ENCODE measurements at places on chromosomes 7 and 10.

GRCh38 chr7:5053175-5053574, 7.5 kb downstream of the RBAK start:
- no peak for DNase-seq

GRCh38 chr7:4725014-4725849, 43.1 kb downstream of the FOXK1 start:
- DNase-seq: no peak

DNA sequence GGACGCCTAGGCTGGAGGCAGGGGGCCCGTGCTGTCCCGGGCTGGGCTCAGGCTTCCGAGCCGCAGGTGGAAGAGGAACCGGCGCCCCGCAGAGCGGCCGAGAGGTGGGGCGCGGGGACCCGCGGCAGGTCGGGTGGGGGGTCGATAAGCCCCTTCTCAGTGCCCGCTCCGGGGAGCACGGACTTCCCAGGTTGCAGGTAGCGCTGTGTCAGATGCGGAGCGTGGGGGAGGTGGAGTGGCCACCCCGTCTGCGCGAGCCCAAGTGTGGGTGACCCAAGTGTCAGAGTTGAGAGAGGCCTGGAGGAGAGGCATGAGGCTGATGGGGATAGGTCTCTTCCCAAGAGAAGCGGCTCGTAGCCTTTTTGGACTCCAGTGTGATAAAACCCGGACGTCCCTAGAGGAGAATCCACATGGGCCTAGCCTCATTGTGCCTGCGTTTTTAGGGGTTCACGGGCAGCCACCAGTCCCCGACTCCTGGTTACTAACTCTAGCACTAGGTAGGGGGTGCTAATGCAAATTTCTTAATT, 580 bp downstream of the EEPD1 start:
- no peak for DNase-seq

DNA sequence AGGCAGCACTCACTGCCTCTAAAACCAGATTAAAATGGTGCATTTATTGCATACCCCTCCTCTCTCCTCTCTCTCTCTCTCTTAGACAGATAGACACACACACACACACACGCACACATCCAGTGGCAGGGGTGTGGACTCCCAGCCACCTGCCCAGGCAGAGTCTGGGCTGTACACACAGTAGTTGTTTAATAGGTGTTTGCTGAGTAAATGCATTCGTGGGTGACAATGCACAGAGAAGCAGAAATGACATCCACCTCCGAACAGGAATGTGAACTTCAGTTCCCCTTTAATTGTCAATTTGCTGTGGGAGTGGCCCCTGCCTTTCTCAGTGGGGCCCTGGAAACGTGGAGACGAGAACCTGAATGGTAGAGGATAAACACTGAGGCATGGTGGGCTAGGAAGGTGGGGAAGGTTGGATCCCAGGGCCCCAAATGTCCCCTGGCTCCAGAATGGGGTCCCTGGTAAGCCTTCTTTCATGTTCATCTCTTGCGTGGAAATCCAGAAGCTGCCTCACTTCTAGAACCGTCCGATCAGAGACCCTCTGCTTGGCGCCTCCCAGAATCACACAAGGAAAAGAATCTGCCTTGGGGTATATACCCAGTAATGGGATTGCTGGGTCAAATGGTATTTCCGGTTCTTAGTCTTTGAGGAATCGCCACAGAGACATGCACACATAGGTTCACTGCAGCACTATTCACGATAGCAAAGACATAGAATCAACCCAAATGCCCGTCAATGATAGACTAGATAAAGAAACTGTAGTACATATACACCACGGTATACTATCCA, 58.5 kb upstream of the ECHDC3 start:
- DNase-seq: peak; percentile 34

DNA sequence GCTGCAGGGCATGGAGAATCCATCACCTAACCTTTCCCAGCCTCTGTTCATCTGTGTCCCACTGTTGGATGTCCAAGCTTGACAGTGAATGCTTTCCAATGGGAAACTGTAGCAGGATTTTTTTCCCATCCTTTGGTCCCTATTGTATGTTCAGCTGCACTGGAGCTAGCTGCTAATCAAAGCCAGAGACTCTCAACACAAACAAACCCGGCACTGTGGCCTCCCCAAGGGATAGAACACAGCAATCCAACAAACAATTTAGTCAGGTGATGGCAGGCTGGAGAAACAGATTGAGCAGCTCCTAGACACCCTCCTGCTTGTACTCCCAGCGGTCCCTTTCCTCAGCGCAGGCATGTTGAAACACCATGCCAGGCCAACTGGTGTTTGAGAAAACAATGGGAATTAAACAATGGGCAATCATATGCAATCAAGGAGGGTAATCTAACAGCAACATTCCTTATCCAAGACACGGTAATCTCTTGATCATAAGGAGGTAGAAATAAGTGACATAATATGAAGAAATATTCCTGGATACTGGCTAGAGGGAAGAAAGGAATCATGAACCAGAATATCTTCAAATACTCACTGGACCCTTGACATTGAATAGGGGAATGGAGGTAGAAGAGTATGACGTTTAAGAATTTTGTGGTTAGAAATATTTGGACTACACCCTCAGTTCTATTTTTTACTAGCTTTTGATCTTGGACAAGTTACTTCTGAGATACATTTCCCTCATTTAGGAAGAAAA, 15.0 kb downstream of the PTN start:
- peak; percentile 22 for DNase-seq

DNA sequence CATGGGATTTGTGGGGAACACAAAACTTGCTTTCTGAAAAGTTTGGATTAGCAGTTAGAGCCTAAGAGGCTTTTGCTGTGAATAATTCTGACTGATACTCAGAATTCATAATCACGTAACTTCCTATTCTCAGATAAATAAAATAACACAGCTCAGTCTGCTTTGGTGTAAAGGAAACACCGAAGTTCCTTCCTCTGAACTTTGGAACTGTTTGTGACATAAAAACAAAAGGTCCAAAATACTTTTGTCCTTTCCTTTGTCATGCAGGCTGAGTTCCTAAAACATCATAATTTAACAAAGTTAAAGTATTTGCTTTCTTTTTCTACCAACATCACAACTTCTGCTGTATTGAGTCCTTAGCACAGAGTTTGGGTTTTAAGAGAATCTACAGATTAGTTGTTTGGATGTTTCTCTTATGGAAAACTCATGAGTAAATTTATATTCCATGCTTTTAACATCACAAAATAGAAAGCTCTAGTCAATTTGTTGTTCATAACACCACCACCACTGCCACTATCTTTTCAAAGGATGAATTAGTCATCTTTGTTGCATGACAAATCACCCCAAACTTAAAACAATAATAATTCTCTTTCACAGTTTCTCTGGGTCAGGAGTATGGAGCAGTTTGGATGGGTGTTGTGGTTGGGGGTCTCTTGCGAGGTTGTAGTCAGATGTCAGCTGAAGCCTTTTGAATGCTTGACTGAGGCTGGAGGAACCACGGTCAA, 123.4 kb downstream of the REEP3 start:
- no peak for DNase-seq
